ENCODE measurements at places on chromosomes 16 and 17.

- DNase-seq = no peak
Measured at GRCh38 chr17:6502871-6503509, 53.4 kb downstream of the PITPNM3 start.

DNA sequence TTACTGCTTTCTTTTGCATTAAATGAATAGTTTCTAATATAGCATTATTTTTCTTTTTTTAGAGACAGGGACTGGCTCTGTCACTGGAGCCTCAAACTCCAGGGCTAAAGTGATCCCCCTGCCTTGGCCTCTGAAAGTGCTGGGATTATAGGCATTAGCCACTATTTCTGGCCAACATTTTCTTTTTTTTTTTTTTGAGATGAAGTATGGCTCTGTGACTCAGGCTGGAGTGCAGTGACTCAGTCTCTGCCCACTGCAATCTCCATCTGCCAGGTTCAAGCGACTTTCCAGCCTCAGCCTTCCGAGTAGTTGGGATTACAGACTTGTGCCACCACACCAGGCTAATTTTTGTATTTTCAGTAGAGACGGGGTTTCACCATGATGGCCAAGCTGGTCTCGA is 2.0 kb upstream of the DUXB start:
- DNase-seq = peak; percentile 13

DNA sequence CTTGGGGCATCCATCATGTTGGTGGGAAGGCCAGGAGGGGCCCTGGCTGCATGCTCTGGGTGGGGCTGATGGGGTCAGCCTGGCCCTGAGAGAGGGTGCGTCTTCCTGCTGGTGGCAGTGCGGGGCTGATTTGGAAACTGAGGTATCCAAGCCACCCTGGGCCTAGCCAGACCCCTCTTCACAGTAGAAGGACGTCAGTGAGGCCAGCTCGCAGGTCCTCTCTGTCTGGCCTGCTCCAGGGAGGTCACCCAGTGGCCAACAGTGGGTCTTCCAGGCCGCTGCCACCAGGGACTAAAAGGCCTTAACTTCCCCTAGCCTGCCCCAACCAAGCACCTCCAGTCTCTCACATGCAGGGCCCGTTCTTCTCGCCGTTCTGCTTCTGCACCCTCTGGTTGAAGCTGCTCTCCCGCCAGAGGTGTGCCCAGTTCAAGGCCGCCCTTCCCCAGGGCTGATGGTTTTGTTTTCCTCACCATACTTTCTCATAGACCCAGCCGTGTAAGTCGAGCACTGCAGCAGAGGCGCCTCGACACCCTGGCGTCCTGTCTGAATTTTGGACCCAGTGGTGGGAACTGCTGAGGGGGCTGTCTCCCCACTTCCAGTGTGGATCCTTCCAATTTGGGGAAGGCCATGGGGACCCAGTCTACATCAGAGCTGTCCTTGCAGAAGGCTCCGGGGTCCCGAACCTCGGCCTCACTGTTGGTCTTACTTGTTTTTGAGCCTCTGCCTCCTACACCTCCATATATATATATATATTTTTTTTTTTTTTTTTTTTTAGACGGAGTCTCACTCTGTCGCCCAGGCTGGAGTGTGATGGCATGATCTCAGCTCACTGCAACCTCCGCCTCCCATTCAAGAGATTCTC is 42.9 kb upstream of the CDC42EP4 start:
- DNase-seq = peak; percentile 13

DNA sequence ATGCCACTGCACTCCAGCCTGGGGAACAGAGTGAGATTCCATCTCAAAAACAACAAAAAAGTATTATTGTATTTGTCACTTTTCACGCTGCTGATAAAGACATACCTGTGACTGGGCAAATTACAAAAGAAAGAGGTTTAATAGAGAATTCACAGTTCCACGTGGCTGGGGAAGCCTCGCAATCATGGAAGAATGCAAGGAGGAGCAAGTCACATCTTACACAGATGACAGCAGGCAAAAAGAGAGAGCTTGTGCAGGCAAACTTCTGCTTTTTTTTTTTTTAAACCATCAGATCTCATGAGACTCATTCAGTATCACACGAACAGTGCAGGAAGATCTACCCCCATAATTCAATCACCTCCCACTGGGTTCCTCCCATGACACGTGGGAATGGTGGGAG is 41.5 kb upstream of the ETV4 start:
- DNase-seq = no peak

- DNase-seq = no peak
Measured at GRCh38 chr16:20029611-20030010, 44.1 kb downstream of the GPR139 start.

- DNase-seq = no peak
Measured at GRCh38 chr17:42584880-42585279, 7.4 kb upstream of the PSMC3IP start.

- DNase-seq = no peak
Measured at GRCh38 chr17:71709946-71710345, 410.9 kb upstream of the SOX9 start.

DNA sequence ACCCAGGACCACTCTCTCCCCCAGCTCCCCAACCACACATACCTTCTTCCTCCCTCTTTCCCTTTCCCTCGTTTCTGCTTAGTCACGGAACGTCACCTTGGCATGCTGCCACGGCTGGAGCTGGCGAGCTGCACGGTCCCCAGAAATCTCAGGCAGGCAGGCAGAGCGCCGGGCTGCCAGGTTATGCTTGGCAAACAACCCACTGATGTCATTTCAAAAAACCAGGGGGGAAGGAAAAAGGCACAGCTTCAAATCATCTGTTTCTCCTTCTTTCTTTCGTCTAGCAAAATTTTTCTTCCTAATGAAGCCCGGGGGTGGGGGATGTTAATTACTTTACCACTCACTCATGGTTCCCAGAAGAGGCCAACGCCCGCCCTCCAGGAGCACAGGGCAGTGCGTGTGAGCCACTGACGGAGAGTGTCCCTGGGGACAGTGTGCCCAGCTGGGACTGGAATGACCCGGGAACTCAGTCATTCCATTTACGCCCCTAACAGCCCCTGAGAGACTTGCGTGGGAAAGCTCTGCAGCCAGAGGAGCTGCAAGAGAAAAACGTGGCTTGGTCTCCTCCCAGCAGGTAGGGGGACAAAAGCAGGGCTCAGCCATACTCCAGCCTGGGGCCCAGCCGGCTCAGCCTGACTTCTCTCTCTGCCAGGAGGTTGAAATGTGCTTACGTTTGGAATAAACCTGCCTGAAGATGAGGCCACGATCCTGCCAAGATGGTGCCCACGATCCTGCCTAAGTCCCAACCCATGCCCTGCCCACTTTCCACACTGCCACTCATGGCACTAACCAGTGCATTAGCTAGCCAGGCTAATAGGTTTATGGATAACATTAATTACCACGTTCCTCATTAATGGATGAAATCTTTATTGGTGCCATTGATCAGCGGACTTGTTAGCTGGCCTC is 198.9 kb downstream of the ZFHX3 start:
- DNase-seq = no peak

GRCh38 chr16:67312719-67313118 is 13.8 kb downstream of the KCTD19 start:
- no peak for DNase-seq

GRCh38 chr17:58447039-58447975 is 30.0 kb upstream of the RNF43 start:
- DNase-seq = peak; percentile 93

DNA sequence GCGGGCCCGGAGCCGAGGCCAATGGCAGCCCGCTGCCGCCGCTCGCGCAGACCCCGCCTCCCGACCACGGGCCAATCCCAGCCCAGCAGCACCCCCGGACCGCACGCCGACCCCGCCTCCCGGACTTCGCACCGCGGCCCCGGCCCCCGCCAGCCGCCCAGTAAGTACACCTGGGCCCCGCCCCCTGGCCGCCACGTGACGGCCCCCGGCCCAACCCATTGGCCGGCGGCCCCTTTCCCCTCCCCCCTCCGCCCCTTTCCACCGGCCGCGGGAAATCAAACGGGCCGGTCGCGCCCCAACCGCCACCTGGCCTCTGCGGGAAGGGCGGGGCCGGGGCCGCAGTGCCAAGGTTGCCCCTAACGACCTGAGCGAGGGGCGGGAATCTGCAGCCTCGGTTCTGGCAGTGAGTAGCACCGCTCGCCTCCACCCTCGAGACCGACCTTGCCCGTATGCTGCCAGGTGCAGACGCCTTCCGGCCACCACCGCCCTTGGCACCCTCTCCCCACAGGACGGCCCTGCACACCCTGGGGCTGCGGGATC is at the start of gene YBX2:
YBX2 (minus strand) TSS at position 26 of the 540 bp plus-strand sequence. CDS start 139 bp downstream, outside the sequence.
- peak; percentile 96 for DNase-seq

GRCh38 chr17:1560101-1560857 is 2.3 kb downstream of the PITPNA start:
- no peak for DNase-seq

- DNase-seq = no peak
Measured at GRCh38 chr17:13351046-13351445, 250.7 kb downstream of the HS3ST3A1 start.

DNA sequence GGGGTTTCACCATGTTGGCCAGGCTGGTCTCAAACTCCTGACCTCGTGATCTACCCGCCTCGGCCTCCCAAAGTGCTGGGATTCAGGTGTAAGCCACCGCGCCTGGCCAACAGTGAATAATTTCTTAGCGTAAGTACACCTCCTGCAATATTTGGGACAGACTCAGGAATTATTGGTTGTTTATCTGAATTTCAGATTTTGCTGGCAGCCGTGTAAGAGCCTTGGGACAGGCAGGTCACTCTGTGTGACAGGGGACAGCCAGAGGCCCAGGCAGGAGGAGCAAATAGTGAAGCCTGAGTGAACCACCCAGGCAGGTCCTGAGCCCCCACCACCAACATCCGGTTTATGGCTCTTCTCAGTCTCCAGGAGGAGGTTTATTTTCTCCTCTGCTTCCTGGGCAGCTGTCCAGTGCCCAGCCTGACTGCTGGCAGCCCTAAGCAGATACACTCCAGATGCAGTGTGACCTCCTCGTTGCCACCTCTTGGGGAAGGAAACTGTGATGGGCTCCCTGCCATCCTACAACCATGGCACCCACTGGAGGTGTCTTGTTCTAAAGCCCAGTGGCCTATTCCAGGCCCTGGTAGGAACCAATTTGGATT is 26.2 kb upstream of the ADORA2B start:
- DNase-seq = no peak

GRCh38 chr16:3584412-3584811 is 7.2 kb upstream of the NLRC3 start:
- DNase-seq = no peak

DNA sequence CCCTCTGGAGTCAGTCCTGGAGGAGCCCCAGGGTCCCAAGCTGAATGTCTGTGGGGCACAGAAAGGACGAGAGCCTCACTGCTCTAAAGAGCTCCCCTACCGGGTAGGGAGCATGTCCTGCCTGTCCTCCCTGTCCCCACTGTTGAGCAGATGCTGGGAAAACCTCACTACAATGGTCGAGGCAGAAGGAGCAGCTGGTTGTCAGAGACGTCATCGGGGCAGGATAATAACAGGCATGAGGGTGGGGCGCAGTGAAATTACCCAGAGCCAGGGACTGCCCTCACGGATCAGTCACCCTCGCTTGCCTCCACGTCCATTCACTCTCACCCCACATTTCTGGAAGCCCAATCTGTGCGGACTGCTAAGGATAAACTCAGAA is 538 bp downstream of the TM4SF5 start:
- DNase-seq = no peak

GRCh38 chr16:87964049-87964659 is 12.9 kb downstream of the BANP start:
- no peak for DNase-seq

DNA sequence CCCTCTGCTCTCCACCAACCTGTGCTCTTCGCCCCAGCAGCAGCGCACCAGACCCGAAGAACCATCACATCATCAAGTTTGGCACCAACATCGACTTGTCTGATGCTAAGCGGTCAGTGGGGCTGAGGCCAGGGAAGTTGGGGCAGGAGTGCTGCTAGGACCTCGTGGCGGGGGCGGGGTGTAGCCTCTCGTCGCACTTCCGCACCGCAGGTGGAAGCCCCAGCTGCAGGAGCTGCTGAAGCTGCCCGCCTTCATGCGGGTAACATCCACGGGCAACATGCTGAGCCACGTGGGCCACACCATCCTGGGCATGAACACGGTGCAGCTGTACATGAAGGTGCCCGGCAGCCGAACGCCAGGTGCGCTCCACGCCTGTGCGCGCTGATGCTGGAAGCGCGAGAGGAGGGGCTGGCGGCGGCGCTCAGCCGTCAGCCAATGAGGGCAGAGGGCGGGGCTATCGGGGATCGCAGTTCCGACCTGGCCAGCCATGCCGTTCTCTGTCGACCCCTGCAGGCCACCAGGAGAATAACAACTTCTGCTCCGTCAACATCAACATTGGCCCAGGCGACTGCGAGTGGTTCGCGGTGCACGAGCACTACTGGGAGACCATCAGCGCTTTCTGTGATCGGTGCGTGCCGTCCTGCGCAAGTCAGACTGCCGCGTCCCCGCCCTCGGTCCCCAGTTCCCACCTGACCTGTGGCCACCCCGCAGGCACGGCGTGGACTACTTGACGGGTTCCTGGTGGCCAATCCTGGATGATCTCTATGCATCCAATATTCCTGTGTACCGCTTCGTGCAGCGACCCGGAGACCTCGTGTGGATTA is 3.2 kb upstream of the TMEM88 start:
- peak; percentile 91 for DNase-seq

DNA sequence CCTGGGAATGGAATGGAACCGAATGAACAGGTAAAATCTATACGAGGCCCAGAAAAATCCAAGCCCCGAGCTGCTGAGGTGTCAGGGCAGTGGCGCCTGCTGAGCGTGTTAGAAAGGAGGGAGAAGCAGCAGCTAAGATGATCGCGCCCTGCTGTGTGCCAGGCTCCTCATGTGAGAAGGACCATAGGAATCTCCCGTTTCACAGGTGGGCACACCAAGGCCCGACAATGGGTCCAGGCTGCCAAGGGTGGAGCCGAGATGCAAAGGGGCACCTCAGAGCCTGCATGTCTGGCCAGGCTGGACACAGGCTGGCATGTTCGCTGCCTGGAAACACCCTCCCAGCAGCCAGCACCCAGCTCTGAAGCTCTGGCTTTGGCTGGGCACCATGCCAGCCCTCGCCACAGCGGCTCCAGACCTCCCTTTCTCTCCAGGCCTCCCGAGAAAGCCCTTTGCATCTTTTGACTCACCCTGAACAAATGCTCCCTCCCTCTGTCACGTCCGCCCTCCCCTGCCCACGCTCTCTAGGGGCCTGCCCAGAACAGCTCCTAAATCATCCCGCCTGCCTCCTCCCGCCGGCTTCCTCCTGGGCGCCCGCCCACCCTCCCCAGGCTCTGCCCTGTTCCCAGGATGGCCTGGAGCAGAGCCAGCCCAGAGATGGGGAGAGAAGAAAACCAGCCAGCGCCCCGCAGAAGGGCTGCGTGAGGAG is 217.8 kb upstream of the GSE1 start:
- peak; percentile 4 for DNase-seq

DNA sequence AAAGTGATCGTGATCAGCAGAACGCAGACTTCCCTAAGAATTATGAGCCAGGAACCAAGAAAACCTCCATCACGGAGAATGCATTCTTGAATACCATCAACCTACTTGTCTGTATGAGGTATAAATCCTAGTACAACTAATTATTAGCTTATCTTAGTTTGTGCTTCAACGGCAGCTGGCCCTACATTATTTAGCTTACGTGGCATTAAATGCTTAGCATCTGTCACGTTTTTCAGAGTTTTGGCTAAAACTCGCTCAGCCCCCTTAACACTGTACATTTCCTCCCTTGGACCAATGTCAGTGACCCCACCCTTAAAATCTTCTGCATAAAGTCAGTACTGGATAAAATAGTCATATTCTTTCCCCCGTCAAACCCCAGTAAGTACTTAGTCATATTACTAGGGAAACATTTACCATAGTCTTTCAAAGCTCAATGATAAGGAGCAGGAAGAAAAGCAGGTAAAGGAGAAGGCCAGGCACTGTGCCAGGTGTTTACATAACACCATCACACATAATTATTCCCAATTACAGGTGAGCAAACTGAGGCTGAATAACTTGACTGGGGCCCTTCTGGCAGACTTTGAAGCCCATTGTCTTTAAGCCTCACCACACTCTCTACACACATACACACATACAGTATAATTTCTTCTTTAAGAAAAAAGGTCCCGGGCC is 16.6 kb upstream of the TXNDC11 start:
- DNase-seq = no peak
